ENCODE measurements at places on chromosomes 5 and 9.

DNA sequence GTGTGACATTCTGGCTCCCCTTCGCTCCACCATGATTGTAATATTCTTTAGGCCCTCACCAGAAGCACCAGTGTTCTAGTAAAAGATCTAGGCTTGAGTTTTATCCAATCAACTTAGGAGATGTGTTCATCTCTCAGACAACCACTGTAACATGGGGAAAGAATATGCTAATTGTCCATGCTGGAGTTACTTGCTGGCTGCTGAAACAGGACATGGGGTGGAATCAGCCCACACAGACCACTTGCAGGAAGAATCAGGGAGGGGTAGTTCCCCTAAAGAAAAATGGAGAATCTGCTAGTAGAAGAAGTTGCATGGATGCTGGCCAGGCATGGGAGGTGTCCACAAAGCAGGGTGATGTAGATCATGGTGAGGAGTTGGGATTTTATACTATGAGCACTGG, 86.2 kb downstream of the FEM1C start:
- no peak for DNase-seq

GRCh38 chr5:100110497-100110896, 424.7 kb upstream of the FAM174A start:
- DNase-seq = no peak

- DNase-seq = no peak
Observed at GRCh38 chr9:130843049-130843908, 8.2 kb downstream of the ABL1 start.

GRCh38 chr5:169801324-169801777, 164.3 kb downstream of the DOCK2 start:
- DNase-seq = no peak

- DNase-seq = no peak
Observed at GRCh38 chr5:146877783-146878475, 628 bp downstream of the PPP2R2B start.

- no peak for DNase-seq
Observed at GRCh38 chr9:128494108-128494745, 10.3 kb upstream of the GLE1 start.

DNA sequence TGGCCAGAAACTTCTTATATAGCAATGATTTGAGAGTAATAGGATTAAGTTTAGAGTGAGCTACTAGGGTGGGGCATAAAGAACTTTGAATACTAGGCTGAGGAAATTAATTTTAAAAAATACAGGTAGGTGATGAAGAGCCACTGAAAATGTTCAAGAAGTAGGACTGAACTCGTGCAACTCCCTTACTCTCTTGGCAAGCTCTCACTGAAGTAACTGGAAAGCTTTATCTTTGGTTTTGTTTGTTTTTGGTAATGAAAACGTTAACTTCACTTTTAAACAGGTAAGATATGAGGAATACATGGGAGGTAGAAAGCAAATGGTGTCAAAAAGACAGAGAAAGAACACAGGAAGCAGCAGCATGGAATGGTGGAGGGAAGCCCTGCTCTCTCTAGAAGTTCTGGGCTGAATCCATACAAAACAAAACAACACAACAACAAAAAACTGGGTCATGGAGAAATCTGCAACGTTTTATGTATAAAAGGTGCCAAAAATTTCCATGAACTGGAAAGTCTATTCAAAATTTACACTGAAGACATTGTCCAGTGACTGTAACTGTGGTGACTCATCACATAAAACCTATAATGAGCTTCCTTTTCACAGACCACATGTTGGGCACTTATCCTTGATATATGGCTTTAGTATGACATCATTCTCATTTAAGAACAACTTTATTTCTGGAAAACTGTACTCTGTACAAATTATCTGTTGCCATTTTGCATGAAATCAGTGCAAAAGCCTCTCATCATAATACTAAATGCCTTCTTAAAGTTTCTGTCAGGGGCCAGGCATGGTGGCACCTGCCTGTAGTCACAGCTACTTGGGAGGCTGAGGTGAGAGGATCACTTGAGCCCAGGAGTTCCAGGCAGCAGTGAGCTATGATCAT, 91.2 kb upstream of the CHD1 start:
- no peak for DNase-seq

DNA sequence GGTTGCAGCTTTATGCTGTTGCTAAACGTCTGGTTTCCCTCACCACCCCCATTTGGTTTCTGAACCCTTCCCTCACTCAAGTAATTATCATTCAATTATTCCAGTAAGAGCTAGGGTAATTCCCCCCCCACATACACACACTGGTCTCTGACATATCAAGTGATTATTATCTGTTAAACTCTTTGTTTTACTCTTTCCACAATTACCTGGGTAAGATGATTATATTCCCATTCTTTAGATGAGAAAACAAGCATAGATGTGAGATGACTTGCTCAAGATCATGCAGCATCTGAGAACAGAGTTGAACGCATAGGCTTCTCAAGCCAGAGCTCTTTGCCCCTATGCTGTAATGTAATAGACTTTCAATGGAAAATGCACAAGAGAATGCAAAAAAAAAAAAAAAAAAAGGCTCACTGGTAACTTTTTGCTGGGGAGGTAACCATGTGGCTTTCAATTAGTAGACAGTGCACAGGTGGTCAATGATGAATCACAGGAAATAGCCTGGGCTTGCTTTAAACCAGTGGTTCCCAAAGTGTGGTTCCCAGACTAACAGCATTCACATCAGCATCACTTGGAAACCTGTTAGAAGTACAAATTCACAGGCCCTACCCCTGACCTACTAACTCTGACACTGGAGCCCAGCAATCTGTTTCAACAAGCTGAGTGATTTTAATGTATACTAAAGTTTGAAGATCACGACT, 87.6 kb downstream of the PIK3R1 start:
- no peak for DNase-seq

All from activated T-cell treated with anti-CD3 and anti-CD28 coated beads for 48 hours (primary cell).